ENCODE measurements at places on chromosomes 3 and 15.

- DNase-seq = no peak
These were observed 33.6 kb downstream of the EAF1 start for GRCh38 chr3:15460891-15461531.

DNA sequence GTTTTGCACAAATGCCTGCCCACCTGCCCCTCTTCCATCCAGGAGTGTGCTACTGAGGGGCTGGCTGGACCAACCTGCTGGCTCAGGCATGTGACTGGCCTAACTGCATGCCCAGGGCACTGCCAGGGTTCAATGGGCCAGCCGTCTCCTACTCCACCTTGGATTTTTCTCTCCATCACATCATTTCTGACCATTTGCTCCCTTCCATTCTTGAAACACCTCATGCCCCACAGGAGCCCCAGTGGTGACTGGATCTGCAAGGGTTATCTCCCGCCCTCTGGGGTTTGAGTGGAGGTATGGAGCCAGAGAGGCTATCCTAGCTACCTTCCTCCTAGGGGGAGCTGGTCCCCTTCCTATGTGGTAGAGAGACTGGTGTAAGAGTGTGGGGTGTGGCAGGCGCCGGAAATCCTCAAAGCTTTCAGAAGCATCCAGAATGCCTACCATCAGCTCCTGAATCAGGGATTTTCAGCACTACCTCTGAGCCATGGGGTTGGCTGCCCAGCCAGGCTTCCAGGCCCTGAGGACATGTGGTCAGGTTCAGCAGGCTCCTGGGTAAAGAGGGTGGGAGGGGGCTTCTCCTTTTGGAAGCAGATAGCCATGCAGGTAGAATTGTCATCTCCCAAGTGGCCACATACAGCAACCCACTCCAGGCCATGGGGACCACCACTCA, 2.9 kb upstream of the MANF start:
- DNase-seq = no peak

GRCh38 chr15:69125236-69125635, 35.2 kb upstream of the GLCE start:
- no peak for DNase-seq

DNA sequence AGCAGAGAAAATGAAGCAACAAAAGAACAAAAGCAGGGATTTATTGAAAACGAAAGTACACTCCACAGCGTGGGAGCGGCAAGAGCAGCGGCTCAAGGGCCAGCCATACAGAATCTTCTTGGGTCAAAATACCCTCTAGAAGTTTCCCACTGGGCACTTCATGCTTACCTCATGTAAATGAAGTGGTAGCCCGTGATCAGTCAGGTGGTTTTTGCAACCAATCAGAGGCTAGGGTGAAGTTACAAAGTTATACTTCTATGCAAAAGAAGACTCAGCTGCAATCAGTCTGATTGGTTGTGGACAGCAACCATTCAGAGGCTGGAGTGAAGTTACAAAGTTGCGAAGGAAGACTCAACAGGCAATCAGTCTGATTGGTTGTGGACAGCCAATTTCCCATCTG, 37.8 kb upstream of the TRH start:
- no peak for DNase-seq

DNA sequence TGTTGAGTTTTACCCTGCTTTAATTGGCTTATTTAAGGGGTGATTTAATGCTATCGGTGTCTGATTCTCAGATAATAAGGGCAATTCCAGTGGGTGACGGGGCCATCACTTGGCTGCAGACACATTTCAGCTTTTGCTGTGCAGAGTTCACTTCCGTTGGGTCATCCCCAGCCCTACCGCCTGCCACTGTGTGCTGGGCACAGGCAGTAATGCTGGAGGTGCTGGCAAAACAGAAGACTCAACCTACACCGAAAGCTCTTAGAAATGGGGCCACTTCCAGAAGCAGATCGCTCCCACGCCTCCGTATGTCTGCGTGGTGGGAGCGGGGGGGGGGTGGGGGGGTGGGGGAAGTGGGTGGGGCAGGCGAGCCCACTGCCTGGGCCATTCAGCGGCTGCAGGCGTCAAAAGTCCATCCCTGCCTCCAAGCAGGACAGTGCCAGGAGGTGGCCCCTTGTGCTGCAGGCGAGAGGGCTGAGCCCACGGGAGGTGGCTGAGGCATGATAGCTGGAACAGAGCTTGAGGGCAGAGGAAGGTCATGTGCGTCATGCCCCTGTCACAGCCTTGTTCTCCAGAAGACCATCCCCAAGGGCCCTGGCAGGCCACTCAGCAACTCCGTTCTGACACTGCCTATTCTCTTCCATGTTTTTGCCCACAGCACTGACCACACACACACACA, 128.3 kb downstream of the ATP10A start:
- DNase-seq = no peak

GRCh38 chr3:178170698-178171535, 365.3 kb upstream of the KCNMB2 start:
- no peak for DNase-seq

DNA sequence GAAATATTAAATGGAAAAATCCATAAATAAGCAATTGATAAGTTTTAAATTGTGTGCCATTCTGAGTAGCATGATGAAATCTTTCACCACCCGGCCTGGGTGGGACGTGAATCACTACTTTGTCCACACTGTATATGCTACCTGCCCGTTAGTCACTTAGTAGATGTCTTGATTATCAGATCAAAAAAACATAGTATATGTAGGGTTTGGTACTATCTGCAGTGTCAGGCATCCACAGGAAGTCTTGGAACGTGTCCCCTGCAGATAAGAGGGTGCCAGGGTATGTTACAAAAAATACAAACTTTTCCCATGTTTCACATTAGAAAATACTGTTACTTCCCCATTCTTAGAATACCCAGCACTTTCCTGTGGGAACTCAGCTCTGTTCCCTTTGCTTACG, 35.2 kb downstream of the FAM81A start:
- no peak for DNase-seq

GRCh38 chr3:47475029-47475569, 642 bp downstream of the SCAP start:
- peak; percentile 18 for DNase-seq

GRCh38 chr3:175486255-175486654, 627.1 kb downstream of the NAALADL2 start:
- no peak for DNase-seq
